ENCODE measurements at places on chromosomes 12 and 14. TPM values are rescaled to one million over a fixed set of nuclear protein-coding genes. Genes with fewer than 3 reads are reported as not detected.

DNA sequence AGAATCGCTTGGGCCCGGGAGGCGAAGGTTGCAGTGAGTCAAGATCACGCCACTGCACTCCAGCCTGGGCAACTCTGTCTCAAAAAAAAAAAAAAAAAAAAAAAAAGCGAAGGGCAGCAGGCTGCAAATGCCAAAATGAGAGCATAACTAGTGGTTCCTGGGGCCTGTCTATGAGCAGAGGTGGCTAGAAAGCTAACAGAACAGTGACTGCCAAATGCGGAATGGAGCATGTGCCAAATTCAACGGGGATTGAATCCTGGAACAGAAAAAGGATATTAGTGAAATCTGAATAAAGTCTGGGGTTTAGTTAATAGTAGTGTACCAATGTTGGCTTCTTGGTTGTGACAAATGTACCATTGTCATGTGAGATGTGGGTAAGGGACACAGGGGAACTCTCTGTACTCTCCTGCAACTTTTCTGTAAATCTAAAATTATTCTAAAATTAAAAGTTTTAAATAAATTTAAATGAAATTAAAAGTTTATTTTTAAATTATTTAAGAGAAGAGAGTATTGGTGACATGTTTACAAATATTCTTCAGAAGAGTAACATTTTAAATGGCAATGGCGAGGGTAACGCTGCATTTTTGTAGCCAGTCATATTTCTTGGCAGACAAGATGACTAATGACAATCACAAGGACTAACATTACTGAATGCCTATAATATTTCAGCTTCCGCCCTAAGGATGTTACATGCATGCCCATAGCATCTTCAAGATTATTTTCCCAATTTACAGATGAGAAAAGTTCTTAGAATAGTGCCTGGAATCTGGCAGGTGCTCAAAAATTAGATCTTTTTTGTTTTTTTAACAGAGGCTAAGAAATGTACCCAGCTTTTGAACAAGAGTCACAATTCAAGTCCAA, 28.9 kb upstream of the NUDT4 start:
- no peak for ATAC-seq

LRP1-AS gene
- total RNA-seq: not detected

- no peak for ATAC-seq
These were observed 156.0 kb downstream of the LRIG3 start for GRCh38 chr12:58764100-58764953.

SDR9C7 gene
- not detected for total RNA-seq

WNK1 gene
- 252 TPM for total RNA-seq

CSRP2 gene
- total RNA-seq: 3.1 TPM

DNA sequence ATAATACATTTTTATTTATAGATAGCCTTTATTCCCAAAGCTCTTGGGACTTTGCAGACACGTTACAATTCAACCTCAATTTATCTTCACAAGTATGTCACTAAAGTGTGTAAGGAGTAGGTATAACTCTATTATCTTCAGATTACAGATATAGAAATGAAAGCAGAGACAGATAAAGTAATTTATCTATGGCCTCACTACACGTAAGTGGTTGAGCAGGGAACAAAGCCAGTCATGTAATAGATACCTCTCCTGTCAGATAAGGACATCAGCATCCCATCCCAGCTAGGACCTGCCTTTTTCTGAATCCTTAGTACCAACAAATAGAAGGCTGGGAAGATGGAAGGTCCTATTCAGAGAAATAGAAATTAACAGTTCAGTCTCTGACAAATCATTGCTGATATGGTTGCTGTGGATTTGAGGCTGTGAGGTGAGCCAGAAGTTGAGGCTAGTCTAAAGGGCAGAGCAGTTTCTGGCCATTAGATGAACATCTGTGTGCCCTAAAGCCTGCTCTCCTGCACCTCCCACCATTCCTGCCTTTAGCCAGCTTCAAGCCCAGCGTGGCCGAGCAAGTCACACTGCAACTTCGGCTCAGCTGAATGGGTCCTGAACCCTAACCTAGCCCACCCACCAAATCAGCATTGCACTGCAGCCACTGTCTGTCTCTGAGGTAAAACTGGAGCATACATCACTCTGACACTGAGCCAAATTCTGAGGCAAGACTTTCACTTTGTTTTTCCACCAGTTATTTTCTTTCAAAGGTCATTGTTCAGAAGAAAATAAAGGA, 71.1 kb upstream of the PLEKHA5 start:
- ATAC-seq: no peak

NEUROD4 gene
- not detected for total RNA-seq

TAS2R8 gene
- not detected for total RNA-seq

SLC25A47 gene
- not detected for total RNA-seq

GRCh38 chr14:70707138-70708038, 65.7 kb downstream of the TTC9 start:
- peak; percentile 69 for ATAC-seq

DNA sequence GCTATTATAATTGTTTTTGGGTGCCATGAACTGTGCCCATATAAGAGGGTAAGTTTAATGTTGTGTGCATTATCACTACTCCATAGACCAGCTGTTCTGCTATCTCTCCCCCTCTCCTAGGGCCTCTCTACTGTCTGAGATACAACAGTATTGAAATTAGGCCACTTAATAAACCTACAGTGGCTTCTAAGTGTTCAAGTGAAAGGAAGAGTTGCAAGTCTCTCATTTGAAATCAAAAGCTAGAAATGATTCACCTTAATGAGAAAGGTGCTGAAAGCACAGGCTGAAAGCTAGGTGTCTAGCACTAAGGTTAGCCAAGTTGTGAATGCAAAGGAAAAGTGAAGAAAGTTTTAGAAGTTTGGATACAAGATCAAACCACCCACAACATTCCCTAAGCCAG, 168.0 kb downstream of the SLC16A7 start:
- ATAC-seq: peak; percentile 32

GAPDH gene
- total RNA-seq: 7,000 TPM

GRCh38 chr14:31360919-31361662, 59.3 kb downstream of the HEATR5A start:
- ATAC-seq: no peak

GRCh38 chr14:88422919-88423650, 37.6 kb downstream of the SPATA7 start:
- peak; percentile 93 for ATAC-seq

DNA sequence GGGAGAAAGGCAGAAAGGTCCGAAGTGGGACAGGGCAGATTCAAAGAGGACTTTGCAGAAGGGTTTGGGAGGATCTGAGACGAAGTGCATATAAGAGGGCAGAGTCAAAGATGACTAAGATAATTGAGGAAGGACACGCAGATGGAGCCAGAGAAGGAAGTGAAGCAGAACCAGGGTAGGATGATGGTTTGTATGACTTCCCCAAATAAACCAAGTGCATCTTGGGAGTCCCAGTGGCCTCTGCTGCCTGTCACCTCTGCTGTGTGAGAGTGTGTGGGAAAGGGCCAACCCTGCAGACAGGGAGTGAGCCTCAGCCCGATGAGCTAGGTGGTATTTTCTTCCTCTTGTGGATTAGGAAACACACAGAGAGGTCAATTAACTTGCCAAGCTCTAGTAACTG, 36.8 kb downstream of the FLVCR2 start:
- ATAC-seq: no peak

DNA sequence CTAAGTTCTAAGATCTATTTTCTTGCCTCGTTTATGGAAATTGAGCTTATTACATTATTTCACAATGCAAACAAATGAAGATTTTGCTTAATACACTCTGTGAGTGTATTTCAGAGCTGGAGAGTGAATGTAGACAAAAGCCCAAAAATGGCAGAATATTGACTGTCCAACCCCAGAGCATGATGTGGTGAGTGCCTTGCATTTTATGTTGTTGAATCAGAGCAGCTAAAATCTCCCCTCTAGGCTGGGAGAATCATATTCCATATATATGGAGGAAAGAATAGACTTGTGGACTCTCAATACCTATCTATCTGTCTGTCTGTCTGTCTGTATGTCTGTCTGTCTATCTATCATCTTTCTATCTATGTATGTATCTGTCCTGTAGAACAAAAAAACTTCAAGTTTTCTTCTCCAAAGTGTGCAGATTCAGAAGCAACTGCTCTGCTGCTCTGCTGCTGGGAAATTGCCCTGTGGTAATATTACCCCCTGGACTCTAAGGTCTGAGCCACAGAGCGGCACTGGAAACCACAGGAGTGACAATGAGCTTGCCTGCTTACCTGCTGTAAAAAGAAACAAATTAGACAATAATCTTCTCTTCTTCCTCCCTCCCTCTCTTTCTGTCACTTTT, 209.4 kb upstream of the PRICKLE1 start:
- ATAC-seq: no peak

GRCh38 chr12:128018067-128018466, 248.9 kb upstream of the TMEM132C start:
- no peak for ATAC-seq

ANAPC5 gene
- total RNA-seq: 114 TPM

GRCh38 chr14:104150136-104151025, 12.0 kb downstream of the KIF26A start:
- no peak for ATAC-seq

C14orf39 gene
- not detected for total RNA-seq

ACVRL1 gene
- not detected for total RNA-seq

- no peak for ATAC-seq
These were observed 18.1 kb downstream of the CAMKK2 start for GRCh38 chr12:121278169-121279070.

DNA sequence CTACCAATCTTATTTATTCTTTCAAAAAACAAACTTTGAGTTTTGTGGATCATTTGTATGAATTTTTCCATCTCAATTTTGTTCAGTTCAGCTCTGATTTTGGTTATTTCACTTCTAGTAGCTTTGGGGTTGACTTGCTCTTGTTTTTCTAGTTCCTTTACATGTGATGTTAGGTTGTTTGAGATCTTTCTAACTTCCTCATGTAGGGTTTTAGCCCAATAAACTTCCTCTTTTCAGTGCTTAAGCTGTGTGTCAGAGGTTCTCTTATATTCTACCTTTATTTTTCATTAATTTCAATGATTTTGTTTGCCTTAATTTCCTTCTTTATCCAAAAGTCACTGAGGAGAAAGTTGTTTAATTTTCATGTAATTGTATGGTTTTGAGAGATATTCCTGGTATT, 860.4 kb upstream of the FBXO33 start:
- no peak for ATAC-seq

SLC38A2 gene
- total RNA-seq: 206 TPM

GRCh38 chr14:97177635-97178034, 380.5 kb downstream of the VRK1 start:
- ATAC-seq: peak; percentile 27

- no peak for ATAC-seq
These were observed 21.2 kb upstream of the CDKL1 start for GRCh38 chr14:50417853-50418252.

DNA sequence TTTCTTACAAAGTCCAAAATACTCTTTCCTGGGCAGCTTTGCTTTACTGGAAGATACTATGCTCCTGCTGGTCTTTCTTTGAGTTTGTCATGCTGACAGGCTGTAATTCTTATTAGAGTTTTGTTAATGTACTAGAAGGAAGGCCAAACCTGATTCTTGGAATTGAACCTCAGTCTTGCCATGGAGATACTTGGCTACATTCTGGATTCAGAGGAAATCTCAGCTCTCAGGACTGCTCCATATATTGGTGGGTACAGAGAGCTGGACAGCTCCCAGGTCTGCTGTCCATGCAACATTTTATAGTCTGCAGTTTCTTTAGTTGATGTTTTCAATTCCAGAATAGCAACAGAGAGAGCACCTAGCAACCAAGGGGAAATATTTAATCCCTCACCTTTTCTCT, 363.1 kb upstream of the STXBP6 start:
- ATAC-seq: no peak

PTPRO gene
- 2.3 TPM for total RNA-seq

GRCh38 chr14:72594099-72594901, 299.6 kb downstream of the DPF3 start:
- ATAC-seq: peak; percentile 94

DNA sequence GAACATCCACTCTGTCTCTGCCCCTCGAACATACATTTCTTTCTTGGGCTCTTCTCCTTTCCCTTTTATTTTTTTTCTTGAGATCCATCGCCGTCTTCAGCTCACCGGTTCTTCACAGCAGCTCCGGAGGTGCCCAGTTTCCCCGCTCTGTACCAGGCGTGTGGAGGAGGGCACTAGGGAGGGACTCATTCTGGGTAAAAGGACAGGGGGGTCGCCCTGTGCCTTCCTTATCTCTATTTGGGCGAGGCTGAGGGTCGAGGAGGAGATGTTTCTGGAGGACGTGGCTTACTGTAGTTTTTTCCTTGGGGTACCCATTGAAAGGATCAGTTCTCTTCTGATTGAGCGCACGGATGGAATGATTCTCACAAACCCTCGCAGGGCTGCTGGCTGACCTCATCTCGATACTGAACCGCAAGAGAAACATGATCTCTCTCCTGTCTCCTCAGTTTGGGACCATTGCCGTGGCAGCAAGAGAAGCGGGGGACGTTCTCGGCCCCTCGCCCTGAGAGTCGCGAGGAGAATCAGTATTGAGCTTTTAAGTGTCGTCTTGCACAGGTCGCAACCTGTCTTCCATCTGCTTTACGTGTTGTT, 386 bp downstream of the LIN52 start:
- peak; percentile 32 for ATAC-seq

DNA sequence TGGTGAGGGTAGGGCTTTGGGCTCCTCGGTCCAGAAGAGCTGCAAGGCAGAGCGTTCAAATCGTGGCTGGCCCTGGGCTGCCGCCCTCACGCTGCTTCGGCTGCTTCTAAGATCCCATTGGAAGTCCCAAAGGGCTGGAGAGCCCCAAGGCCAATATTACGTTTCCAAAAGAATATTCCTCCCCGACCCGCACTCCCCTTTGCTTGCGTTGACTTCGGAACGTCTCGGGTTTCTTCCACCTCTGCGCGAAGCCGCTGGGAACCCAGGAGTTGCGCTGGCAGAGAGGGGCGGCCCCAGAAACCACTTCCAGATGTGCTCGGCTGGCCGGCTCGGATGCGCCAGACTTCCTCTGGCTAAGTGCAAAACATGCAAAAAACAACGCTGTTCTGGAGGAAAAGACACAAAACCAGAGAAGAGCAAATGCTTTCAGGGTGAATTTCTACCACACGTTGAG, at the start of gene GLT8D2:
Gene GLT8D2, minus strand, starts transcription at position 285 of the 454 bp plus-strand sequence. CDS start 30,539 bp downstream, outside the sequence.
- ATAC-seq: no peak

RTL1 gene
- total RNA-seq: not detected

DNA sequence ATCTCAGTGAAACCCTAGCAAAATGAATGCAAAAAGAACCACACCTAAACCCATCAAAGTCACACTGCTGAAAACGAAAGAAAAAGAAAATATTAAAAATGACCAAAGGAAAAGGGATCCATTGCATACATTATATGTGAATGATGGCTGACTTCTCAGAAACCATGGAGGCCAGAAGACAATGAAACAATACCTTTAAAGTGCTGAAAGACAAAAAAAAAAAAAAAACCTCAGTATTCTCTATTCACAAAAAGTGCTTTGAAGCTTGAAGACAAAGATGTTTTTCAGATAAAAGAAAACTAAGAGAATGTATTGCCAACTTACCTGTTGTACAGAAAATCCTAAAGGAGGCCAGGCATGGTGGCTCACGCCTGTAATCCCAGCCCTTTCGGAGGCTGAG, 4.5 kb upstream of the EVL start:
- no peak for ATAC-seq

- no peak for ATAC-seq
These were observed 2.7 kb downstream of the FZD10 start for GRCh38 chr12:130164936-130165335.

GRCh38 chr12:64735442-64735841, 23.8 kb downstream of the GNS start:
- no peak for ATAC-seq

TMEM121 gene
- 2.5 TPM for total RNA-seq

Data from activated T-helper 17 cell treated with anti-CD3 and anti-CD28 coated beads, Interleukin-2, amount 50 U/mL, for 72 hours (primary cell).